CD4-positive, alpha-beta T cell treated with Interleukin-15 for 1 hour (primary cell): ENCODE measurements at places on chromosomes 7 and 10.

DNA sequence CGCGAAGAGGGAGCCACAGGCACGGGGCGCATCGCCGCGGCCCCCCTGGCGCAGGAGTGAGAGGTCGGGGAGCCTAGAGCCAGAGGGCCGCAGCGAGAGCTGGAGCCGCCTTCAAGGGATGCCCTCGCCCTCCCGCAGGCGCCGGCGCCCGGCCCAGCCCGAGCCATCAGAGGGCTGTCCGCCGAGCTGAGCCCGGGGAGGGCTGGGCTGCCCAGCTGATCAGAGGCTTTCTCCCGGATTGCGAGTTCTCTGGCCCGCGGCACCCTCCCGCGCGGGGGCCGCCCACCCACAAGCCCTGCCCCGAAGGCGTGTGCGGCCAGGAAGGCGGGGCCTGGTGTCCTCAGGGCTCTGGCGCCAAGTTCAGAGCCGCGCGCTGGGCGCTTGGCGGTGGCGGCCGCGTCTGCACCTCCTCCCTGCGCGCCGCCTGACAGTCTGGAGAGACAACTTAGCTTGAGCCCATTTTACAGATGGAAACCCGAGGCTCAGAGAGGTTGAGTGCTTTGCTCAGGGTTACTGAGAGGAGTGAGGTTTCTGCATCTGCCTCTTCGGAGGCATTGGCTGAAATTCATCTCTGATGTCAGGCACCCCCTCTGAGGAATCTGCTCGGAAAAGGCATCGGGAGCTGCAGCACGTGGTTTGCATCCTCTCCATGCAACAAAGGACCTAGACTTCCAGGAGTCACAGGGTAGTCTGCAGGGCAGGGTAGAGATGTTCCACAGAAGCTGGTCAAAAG, 3.8 kb upstream of the ANTXRL start:
- peak; percentile 71 for DNase-seq

DNA sequence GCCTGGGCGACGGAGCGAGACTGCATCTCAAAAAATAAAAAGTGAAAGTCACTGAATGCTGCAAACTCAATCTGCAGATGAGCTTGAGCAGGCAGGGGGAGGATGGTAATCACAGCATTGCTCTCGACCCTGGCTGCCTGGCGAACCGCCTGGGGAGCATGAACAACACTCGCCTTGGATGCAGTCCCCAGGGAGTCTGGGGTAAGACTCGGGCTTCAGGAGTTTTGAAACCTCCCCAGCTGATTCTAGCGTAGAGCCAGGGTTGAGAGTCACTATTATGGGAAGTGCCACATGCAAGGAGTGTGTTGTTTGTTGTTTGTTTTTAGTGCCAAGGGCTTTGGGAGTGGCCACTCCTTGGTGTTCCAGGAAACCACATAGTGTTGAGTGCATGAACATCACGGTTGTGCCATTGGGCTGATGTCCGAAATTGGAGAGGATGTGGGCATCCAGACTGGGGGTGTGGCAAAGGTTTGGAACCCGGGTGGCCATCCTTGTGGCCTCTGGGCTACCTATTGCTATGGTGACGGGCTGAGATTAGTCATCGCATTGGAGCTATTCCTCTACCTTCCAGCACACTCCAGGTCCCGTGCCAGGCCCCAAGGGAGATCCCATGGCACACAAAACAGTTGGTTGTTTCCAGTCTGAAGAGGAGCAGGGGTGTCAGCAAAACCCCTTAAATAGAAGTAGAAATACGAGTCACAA, 92.6 kb downstream of the RGS10 start:
- no peak for DNase-seq

DNA sequence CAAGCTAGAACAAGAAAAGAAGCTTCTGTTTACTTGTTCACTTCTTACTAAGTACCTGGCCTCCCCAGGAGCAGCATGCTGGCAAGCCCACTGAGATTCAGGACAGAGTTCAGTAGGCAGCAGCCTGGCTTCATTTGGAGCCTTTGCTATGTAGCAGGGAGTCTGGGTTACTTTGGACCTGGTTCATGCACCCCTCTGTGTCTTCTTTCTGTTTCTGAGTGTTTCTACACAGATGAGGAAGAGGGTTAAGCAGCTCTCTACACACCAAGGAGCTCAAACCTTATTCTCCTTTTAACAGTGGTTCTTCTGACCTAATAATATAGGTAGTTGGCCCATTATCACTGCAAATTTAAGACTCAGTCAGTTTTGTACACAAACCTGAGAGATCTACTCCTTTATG, 152.9 kb downstream of the ARID5B start:
- no peak for DNase-seq

- DNase-seq = no peak
These were observed 4.4 kb upstream of the TECPR1 start for GRCh38 chr7:98256431-98256830.

DNA sequence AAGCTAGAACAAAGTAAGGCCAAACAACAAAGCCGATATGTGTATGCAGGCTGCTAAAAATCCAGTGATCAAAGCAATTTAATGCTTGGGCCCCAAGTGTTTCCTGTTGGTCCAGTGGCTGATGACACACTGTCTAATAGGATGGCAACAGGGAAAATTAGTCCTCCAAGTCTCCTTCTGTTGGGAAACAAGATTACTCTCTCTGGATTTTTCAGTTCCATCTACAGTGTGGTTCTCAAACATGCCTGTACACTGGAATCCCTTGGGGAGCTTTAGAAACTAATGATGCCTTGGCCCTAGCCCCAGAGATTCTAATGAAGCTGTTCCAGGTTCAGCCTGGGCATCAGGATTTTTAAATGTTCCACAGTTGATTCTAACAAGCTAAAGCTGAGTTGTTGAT, 198.7 kb downstream of the AHR start:
- DNase-seq = no peak

DNA sequence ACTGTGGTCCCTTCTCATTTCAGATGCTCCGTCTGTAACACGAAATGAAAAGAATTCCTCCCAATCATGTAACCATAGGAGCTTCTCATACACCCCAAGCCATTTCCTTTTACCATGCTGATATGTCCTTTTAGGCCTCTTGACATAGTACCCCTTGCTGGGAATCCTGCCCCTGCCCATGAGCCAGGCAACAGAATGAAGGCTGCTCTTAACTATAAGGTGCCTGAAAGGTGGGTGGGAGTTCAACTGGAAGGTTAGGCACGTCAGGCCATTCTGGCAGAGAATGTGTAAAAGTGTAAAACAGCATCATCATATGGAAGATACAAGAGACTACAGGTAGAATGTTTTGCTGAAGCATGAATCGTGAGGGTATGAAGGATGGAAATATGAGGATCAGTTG, 22.5 kb downstream of the IL2RA start:
- DNase-seq = no peak

GRCh38 chr7:112594397-112594796, 113.6 kb downstream of the LSMEM1 start:
- DNase-seq = no peak

GRCh38 chr10:13563481-13564445, 23.0 kb upstream of the PRPF18 start:
- no peak for DNase-seq

DNA sequence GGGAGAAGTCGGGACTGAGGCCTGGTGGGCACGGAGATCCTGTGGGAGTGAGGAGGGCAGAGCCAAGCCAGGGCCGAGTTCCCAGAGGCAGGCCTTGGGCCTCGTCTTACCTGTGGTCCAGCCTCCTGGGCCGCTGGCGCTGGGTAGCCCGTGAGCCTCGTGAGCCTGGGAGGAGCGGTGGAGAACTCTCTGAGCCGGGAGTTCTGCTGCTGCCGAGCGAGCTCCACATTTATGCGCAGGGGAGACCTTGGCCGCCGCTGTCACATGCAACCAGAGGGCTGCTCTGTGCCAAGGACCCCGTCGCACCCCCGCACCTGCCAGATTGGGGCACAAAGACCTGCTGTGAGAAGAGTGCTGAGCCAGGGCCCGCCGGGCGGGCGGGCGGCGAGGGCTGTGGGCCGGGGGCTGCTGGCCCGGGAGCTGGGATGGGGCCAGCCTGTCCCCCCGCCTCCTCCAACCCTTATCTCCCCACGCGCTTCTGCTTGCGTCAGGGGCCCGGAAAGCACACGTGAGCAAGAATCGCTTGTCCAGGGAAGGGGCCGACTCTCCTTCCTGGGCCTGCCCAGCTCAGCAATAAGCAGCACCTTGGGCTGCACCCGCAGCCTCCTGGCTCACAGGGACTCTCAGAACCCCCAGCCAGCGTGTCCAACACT, 10.2 kb downstream of the VENTX start:
- no peak for DNase-seq

GRCh38 chr7:24824400-24824799, 67.1 kb upstream of the GSDME start:
- no peak for DNase-seq

- no peak for DNase-seq
These were observed 736.6 kb downstream of the AUTS2 start for GRCh38 chr7:70334871-70335270.

GRCh38 chr10:79259834-79260233, 87.4 kb upstream of the PPIF start:
- DNase-seq = no peak

DNA sequence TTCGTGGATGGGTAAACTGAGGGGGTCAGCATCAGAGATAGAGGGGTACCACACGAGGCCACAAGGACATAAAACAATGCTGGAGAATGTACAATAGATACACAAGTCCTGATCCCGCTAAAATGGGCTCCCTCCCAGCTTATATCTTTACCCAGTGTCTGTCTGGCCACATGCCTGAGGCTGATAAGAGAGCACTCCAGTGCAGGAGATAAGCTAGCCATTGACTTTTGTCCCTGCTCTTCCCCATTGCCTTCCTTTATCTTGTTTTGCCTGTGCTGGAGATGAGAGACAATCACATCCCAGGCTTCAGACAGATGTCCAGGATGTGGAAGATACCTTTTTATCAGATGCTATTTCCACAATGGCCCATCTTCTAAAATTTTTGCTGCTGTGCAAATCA, 6.0 kb downstream of the GAD2 start:
- DNase-seq = no peak

- DNase-seq = no peak
These were observed 18.6 kb downstream of the ANKRD61 start for GRCh38 chr7:6049780-6050179.

DNA sequence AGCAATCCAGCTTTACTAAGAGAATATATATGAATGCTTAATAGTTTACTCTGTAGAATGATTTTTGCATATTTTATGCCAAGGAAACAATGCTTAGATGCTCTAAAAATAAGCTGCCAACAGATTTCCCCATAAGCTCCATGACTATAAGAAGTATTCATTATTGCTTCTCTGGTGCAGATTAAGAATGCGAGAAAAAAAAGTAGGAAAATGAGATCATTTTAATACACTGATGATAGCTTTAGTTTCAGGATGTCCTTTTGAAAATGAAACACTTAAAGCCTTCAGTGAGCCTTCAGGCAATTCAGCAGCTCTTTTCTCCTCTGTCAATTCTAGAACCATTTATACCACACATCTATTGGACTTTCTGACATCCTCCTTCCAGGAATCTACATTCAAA, 735.0 kb upstream of the POT1 start:
- DNase-seq = no peak

GRCh38 chr10:126470991-126471390, 82.7 kb upstream of the ADAM12 start:
- no peak for DNase-seq

- DNase-seq = peak; percentile 49
These were observed 588 bp upstream of the PAOX start for GRCh38 chr10:133378251-133379096.

DNA sequence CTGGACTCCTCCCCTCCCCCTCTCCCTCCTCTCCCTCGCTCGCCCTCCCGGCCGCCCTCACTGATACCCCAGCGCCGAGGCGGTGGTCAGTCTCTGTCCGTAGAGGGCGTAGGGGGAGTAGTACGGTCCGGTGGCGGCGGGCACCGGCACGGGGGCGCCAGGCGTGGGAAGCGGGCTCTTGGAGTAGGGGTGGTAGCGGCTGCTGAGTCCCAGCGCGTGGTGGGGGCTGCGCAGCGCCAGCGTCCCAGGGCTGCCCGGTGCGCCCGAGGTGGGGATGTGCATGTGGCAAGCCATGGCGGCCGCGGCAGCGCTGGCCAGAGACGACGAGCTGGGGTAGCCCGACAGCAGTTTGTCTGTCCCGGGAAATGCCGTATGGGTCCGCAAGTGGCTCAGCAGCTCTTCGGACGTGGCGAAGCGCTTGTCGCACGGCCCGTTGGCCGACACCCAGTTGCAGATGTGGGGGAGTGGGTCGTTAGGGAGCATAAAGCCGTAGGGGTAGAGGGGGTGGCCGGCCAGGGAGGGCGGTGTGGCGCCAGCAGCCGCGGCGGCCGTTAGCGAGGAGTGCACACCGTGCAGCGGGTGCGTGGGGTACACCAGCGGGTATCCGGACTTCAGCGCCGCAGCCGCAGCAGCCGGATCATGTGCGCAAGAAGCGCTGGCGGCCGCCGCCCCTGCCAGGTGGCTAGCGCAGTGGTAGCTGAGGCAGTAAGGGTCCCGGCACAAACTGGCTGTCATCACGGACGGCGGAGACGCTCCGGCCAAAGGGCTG, 2.7 kb downstream of the ZNF503 start:
- no peak for DNase-seq

DNA sequence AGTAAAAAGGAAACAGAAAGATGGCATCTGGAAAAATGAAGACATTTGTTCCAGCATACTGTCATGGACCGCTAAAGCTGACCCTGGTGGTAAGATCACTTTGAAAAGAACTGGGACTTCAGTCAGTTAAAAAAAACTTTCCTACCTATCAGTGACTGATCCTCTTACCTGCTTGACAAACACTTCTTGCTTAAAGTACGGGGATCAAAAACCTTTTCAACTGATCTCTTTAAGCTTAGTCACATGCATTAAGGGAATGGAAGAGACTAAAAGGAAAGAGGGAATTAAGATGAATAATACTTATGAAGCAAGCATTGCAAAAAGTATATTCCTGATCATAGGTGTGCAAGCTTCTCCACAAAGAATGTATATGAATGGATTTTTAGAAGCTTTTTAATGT, 42.1 kb downstream of the MTERF1 start:
- DNase-seq = no peak

GRCh38 chr10:114453576-114453975, 49.3 kb upstream of the AFAP1L2 start:
- no peak for DNase-seq

- DNase-seq = no peak
These were observed 67.1 kb downstream of the ABCC2 start for GRCh38 chr10:99849536-99849935.

DNA sequence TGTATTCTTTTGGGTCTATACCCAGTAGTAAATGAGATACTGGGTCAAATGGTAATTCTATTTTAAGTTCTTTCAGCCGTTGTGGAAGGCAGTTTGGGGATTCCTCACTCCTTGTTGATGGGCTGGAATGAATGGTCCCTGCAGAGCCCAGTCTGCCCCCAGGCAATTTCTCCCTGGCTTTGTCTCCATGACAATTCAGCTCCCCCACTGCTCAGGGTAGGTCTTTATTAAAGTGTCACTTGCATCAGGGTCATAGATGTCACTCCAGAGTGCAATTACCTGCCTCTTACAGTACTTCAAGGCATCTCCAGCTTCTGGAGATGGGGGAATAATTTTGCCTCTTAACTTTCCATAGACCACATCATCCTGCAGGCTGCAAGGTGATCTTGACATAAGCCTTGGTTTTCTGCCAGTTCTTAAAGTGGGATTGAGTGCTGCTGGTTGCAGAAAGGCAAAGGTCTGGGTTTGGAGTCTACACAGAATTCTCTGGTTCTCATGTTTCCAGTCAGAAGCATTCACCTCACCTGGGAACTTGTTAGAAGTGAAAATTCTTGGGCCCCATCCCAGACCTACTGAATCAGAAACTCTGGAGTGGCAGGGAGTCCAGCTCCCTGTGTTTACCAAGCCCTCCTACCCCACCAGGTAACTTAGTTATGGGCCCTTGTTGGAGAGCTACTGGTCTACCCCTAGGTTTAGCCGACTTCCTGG, 442.4 kb downstream of the GALNT17 start:
- DNase-seq = no peak
